CD4-positive, alpha-beta T cell (primary cell): ENCODE measurements at places on chromosomes 6 and 20. TPM values are rescaled to one million over a fixed set of nuclear protein-coding genes. Genes with fewer than 3 reads are reported as not detected.
A peak's percentile ranks its signal among the peaks of the same experiment; 100 is the strongest.

- H3K27ac ChIP-seq = no peak within 1 kb of the TSS
- peak; percentile 73 for DNase-seq
- peaks cover 15% of the 10 kb centered on the region for H3K4me1 ChIP-seq
- H3K4me3 ChIP-seq = peak within 1 kb of the TSS; percentile 61
Observed at GRCh38 chr20:43666376-43667328, at the start of gene MYBL2. MYBL2 (plus strand) TSS chr20:43667114; CDS start chr20:43667284, 170 bp downstream.

- H3K27me3 ChIP-seq = no peaks in the 10 kb centered on the region
- H3K4me1 ChIP-seq = no peaks in the 10 kb centered on the region
- no peak overlapping the region for H3K27ac ChIP-seq
Observed at GRCh38 chr20:1868856-1869255, 26.4 kb upstream of the SIRPA start.

GRCh38 chr6:116034327-116034726 lies 26.4 kb downstream of the FRK start:
- no peak for DNase-seq
- no peaks in the 10 kb centered on the region for H3K4me1 ChIP-seq
- no peaks in the 10 kb centered on the region for H3K27me3 ChIP-seq
- H3K27ac ChIP-seq = no peak overlapping the region

- DNase-seq = no peak
- H3K36me3 ChIP-seq = no peaks in the 10 kb centered on the region
- H3K27me3 ChIP-seq = peaks cover 9% of the 10 kb centered on the region
- H3K4me1 ChIP-seq = peaks cover 16% of the 10 kb centered on the region
- H3K4me3 ChIP-seq = no peak overlapping the region
Observed at GRCh38 chr20:62703853-62704228, 4.8 kb upstream of the NTSR1 start.

Gene WFDC2
- not detected for total RNA-seq

- H3K27me3 ChIP-seq = no peaks in the 10 kb centered on the region
- no peak overlapping the region for H3K27ac ChIP-seq
- no peak for DNase-seq
- H3K36me3 ChIP-seq = no peaks in the 10 kb centered on the region
- no peak overlapping the region for H3K4me3 ChIP-seq
Observed at GRCh38 chr6:92906385-92906784, 513.0 kb downstream of the EPHA7 start.

Gene PRICKLE4
- not detected for total RNA-seq

GRCh38 chr6:39923394-39923793 lies 10.9 kb downstream of the MOCS1 start:
- H3K4me1 ChIP-seq = no peaks in the 10 kb centered on the region
- no peaks in the 10 kb centered on the region for H3K27me3 ChIP-seq
- H3K27ac ChIP-seq = no peak overlapping the region
- H3K4me3 ChIP-seq = no peak overlapping the region
- no peak for DNase-seq

Gene NR2E1
- not detected for total RNA-seq

GRCh38 chr20:50213531-50214106 lies 23.0 kb downstream of the CEBPB start:
- H3K4me1 ChIP-seq = peaks cover 8% of the 10 kb centered on the region
- H3K27me3 ChIP-seq = no peaks in the 10 kb centered on the region
- H3K27ac ChIP-seq = no peak overlapping the region

DNA sequence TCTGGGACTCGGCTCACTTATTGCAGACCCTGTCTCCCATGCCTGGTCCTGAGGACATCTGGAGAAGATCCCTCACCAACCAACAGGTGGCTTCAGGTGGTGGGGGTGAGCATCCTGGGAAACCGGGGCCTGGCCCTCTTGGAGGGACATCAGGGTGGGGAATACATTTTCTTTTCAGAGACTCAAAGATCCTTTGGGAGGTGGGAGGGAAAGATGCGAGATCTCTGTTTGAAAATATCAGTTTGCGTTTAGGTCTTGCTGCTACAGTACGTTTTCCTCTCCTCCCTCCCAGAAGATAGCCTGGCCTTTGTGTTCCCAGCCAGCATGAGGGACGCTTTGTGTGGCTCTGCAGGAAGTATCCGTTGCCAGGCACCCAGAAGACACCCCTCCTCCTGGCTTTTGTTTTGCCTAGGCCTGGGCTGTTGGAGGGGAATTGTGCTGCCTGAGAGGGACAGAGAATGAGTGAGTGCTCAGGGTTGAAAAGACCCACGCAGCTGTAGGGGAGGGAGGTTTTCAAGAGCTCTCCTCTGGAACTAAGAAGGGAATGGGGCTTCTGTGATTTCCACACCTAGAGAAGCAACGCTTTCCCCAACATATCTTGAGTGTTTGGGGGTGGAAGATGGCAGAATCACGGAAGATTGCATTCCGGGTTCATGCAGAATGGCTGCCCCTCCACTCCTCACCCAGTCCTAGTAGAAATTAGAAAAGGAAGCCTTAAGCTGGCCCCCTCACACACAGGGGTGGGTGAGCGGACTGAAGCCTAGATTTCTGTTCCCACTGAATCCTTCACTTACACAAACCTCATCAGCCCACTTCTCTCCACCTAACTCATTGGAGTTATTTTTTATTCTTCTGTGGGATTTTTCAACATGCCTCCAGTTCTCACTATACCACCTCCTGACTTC lies 22.0 kb upstream of the SLC2A12 start:
- H3K4me3 ChIP-seq = no peak overlapping the region
- H3K27me3 ChIP-seq = no peaks in the 10 kb centered on the region
- H3K36me3 ChIP-seq = no peaks in the 10 kb centered on the region

- H3K36me3 ChIP-seq = no peaks in the 10 kb centered on the region
- no peak overlapping the region for H3K27ac ChIP-seq
Observed at GRCh38 chr6:166977621-166978525, 21.3 kb upstream of the CEP43 start.

DNA sequence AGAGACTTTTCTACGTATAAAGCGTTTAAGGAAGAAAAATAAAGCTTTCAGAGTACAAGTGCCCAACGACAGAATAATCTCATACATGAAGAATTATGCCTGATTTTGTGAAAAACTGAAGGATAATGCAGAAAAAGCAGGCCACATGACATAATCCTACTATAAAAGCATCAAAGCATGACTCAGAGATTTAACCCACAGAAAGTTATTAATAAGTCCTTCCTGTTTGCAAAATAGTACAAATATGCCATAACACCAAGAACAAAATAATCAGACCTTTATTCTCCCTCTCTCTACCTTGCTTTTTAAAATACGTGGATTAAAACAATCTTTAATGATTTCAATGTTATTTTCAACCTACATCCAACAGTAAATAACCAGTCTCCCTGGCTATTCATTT lies 118.6 kb upstream of the BCLAF1 start:
- no peak overlapping the region for H3K27ac ChIP-seq
- H3K4me3 ChIP-seq = no peak overlapping the region
- no peak for DNase-seq
- H3K27me3 ChIP-seq = no peaks in the 10 kb centered on the region
- no peaks in the 10 kb centered on the region for H3K4me1 ChIP-seq
